ENCODE measurements at places on chromosomes 5 and 9.

GRCh38 chr5:79413112-79413511, 100.8 kb downstream of the HOMER1 start:
- DNase-seq: no peak

GRCh38 chr5:128844354-128844923, 120.8 kb upstream of the SLC27A6 start:
- peak; percentile 11 for DNase-seq

DNA sequence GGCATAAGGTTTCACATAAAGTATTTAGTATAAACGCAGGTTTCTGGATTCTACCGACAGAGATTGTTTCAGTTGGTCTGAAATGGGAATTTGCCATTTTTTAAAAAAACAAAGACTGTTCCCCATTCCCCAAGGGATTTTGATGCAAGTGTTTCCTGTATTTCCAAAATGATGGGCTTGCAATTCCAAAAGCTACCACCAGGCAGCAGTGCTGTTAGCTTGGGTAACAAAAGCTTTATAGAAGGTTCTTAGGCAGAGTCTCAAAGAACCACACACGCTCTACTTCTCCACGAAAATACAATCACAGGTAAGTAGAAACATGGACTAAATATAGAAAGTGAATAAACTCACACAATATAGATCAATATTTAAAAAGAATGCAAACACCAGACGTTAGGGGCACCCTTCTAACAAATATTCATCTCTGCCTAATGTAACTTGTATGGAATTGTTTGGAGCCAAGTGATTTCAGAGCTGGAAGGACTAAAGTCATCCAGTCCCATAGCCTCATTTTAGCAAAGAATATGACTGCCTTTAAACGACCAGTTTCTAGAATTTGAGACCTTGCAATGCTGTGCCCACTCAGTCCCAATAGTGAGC, 154.3 kb downstream of the SPOCK1 start:
- DNase-seq: peak; percentile 60

DNA sequence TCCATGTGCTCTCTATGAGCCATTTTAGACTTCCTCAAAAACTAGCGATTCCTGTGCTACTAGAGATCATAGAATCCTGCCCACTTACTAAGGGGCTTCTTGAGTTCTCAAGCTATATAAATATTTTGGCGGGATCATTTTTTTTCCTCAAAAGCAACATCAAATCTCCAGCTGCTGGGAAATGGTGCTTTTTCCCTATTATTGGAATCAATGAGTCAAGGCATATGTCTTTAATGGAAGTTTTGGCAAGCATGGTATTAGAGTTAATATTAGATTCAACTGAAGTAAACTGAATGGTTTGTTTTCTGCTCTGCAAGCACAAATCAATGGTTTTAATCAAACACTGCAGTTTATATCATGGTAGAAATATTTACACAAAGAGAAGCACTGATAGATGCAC, 369.9 kb upstream of the PTGER4 start:
- no peak for DNase-seq

DNA sequence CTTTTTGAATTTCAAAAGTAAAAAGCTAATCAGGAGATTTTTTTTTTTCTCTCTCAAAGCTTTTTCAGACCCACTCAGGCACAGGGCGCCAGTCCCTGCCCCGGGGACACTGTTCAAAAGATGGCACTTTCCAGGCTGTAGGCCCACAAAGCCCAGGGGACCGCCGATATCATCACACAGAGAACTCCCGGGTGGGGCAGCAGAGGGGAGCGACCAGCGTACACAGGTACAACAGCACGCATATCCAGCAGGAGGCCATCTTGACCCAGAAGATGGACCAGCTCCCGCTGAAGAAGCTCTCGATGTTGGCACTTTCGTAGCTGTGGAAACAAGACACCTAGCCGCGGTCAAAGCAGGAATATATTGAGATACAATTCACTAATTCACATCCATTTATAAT, 108.3 kb downstream of the THBS4 start:
- DNase-seq: no peak
